ENCODE measurements at places on chromosomes 3 and 15.
A peak's percentile ranks its signal among the peaks of the same experiment; 100 is the strongest.

DNA sequence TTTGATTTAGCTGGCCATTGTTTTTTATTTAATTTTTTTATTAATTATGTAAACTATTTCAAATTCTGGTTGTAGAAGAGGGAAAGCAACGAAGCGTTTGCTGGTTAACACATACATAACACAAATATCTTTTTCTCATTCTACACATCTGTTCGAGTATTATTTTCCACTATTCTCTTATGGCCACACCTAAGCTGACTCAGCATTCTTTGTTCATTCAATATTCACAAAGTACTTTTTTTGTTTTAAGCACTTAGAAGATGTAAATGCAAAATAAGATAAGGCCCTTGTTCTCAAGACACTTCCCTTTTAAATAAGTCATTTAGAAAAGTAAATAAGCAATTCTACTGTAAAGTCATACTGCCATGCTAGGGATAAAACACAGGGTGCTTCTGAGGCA, 45.4 kb downstream of the CADM2 start:
- no peak for DNase-seq

DNA sequence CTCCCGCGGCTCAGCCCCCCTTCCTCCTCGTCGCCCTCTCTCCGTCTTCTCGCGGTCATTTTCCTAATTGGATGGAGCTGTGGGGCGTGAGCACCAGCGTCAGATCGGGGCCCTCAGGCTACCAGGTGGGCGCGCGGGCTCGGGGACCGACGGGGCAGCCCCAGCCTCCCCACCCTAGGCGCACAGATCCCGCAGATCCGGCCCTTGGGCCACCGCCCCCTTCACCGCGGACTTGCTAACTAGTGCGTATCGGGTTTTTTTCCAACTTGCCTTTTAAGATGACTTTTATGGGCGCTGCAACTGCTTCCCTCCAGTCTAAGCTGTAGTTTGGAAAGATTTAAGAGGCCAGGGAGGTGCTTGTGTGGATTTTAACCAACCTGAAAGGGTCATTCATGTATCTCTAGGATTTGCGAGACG, 1.3 kb downstream of the ZNF710 start:
- peak; percentile 18 for DNase-seq

DNA sequence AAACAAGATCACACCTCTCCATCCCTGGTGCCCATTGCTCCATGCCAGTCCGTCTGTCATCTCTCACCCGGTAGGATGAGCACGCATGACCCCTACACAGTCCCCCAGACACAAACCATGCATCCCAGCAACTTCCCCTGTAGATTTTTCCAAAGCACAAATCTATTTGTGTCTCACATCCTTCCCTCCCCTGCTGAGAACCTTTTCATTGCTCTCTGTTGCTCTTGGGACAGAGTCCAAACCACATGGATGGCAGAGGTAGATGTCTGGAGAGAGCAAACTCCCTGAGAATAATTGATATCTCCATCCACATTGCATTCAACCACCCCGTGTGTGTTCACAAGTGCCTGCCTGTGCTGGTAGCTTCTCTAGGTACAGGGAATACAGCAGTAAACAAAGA, 29.9 kb upstream of the LRTM1 start:
- no peak for DNase-seq

DNA sequence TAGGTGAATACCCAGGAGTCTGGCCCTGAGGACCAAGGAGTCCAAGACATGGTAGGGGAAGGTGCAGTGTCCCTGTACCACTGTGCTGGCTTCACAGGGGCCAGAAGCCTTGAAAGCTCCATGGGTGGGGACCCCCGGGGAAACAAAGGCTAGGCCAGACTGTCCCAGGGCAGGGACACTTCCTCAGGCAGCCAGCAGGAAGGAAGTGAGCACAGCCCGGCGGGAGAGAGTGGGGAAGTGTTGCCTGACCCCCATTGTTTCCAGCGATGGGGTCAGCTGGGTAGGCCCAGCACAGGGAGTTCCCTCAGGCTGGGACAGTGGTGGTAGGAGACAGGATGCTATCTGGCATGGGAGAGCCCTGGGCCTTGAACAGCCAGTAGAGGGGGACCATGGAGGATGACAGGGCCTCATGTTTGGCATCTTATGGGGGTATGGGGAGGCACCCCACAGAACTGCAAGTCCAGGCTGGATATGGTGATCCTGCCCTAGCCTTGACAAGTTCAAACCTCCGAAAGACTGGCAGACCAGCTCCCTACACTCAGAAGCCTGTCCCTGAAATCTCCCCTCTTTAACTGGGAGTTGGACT, 1.2 kb upstream of the HYAL2 start:
- peak; percentile 61 for DNase-seq

- no peak for DNase-seq
Observed at GRCh38 chr3:37271611-37272010, 97.2 kb upstream of the LRRFIP2 start.

DNA sequence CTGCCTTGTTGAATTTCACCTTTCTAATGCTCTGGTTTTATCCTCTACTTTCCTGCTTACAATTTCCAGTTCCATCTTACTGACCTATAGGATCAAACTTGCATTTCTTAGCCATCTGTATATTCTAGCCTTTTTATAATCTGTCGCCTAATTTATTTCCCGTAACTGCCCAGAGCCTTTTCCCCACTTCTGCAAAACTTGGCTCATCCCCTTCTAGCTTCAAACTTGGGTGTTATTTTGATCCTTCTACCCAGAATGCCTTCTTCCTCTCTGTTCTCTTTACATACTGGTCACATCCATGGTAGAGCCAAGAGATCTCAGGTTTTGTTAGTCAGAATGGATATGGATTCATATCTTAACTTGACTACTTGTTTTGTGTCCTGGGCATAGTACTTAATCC, 2.6 kb downstream of the SACM1L start:
- DNase-seq = no peak

- DNase-seq = no peak
Observed at GRCh38 chr3:53195066-53195450, 34.0 kb downstream of the PRKCD start.

All from CD14-positive monocyte (primary cell).